NCI-H146 (cell line): ENCODE measurements at places on chromosomes 16 and 17.
A peak's percentile ranks its signal among the peaks of the same experiment; 100 is the strongest.

GRCh38 chr17:15969463-15969862 lies 24.5 kb downstream of the ADORA2B start:
- DNase-seq = no peak

DNA sequence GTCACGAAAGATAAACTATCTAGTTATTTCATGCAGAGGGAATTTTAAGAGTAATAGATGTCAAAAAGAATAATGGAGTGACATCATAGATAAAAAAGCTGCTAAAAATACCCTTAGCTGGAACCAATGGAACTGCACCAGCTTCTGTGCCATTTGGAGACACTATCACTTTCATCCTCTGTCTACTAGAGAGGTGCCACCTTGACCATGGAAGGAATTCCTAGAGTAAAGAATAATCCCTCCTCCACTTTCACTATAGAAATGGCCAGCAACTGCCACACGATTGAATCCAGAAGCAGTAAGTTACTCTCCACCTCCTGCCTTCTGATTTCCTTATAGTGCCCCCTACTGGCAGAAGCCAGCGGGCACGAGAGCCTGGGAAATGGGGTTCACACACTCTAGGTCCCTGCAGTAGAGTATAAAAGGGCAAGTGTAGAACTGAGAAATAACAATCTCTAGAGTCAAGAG lies 2.8 kb upstream of the ALDH3A2 start:
- DNase-seq = peak; percentile 3

DNA sequence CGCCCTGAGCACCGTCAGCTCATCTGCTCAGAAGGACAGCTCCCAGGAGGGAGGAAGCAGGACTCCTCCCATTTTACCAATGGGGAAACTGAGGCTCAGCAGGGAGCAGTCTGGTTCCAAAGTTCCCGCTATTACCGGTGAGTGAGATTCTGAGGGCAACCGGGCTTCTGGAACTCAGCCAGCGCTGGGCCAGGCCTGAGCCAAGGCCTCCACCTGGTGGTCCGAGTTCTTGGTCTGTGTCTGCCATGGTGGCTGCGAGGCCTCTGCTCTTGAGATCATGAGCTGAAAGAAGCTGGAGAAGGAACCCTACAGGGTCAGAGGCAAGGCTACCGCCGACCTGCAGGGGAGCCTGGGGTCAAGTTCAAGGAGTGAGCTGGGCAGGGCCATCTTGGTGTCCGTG lies 110.8 kb upstream of the GSE1 start:
- no peak for DNase-seq

- no peak for DNase-seq
These were observed 47.4 kb upstream of the CDYL2 start for GRCh38 chr16:80851831-80852230.

GRCh38 chr17:17196776-17197175 lies 9.4 kb downstream of the PLD6 start:
- no peak for DNase-seq

GRCh38 chr17:51721730-51722129 lies 436.8 kb downstream of the CA10 start:
- DNase-seq = no peak

- no peak for DNase-seq
These were observed 16.2 kb upstream of the CD300E start for GRCh38 chr17:74639704-74640151.

DNA sequence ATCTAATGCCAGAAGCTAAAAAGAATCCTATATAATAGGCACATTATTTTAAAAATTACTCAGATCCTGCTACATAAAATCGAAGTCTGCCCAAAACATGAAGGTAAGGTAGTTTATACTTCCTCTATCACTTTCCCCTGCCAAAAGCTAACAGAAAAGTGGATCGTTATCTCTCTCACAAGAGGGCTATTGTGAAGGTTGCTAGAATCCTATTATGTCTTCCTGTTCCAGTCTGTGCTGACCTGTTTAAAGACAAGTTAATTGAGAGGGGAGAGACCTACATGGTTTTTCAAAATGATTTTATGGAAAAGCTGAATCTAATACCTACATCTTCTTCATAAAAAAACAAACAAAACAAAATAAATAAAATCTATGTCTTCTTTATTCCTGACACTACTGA lies 1410.9 kb upstream of the CDH8 start:
- DNase-seq = peak; percentile 86

DNA sequence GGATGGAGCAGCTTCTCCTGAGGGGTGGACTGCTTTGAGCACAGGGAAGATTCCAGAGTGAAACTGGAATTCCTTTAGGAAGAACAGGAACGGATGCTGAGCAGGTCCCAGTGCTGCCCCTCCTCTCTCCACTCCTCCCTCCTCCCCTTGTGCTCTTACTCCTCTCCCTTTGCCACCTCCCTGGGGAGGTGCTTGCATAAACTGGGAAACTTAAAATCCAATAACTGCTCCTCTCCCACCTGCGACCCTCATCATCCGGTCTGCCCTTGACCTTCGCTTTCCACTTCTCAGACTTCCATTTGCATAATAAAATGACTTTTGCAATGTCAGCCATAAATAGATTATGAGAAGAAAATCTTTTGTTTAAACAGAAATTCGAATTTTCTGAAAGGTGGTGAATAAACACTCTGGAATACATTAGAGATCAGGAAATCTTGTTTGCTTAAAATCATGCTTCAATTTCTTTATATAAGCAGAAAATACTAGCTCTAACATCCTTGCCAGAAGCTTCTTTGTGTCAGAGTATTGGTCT lies 23.7 kb downstream of the HSBP1 start:
- no peak for DNase-seq

GRCh38 chr17:39800540-39800939 lies 62.8 kb downstream of the GRB7 start:
- no peak for DNase-seq

DNA sequence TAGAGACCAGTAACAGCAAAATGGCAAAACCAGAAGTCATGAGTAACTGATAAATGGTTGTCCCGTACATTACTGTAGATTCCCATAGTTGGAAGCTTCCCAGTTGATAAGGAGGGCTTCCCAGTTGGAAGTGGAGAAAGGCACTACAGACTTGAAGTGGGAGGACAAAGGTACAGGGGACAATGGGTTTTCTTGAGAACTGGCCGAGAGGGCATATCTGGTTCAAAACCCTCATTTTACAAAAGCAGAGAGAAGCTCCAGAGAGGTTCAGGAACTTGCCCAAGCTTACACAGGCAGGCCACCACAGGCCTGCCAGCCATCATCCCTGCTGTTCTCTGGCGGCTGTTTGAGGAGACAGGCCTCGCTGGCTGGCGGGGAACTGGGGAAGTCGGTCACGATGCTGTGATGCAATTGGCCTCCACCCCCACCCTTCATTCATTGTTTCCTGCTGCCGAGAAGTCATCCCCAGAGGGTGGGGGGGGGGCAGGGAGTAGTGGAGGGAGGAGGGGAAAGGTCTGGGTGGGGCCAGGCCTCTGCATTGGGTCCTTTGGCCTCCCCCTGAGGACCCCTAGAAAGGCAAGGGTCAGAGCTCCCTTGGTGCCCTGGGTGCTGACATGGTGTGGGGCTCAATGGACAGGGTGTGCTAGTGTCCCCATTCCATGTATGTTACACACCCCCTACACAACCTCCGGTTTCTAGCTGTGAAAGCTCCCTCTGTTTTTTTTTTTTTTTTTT lies 3.0 kb downstream of the UBALD2 start:
- no peak for DNase-seq

DNA sequence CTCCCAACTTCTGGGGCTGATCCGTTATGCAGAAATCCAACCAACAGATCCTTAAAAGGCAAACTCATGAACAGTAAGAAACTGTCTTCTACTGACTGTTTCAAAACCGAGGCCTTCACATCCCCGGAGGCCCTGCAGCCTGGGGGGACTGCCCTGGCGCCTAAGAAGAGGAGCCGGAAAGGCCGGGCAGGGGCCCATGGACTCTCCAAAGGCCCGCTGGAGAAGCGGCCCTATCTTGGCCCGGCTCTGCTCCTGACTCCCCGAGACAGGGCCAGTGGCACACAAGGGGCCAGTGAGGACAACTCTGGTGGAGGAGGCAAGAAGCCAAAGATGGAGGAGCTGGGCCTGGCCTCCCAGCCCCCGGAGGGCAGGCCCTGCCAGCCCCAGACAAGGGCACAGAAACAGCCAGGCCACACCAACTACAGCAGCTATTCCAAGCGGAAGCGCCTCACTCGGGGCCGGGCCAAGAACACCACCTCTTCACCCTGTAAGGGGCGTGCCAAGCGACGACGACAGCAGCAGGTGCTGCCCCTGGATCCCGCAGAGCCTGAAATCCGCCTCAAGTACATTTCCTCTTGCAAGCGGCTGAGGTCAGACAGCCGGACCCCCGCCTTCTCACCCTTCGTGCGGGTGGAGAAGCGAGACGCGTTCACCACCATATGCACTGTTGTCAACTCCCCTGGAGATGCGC lies 39.5 kb downstream of the SREBF1 start:
- DNase-seq = no peak

- DNase-seq = no peak
These were observed 109.4 kb downstream of the AMFR start for GRCh38 chr16:56315955-56316354.

GRCh38 chr17:48757524-48757961 lies 29.0 kb upstream of the HOXB13 start:
- DNase-seq = no peak

GRCh38 chr16:81451753-81452680 lies 7.4 kb downstream of the CMIP start:
- no peak for DNase-seq

GRCh38 chr17:48795444-48796162 lies 21.4 kb downstream of the TTLL6 start:
- DNase-seq = no peak

GRCh38 chr17:64994781-64995538 lies 61.6 kb downstream of the GNA13 start:
- DNase-seq = no peak

DNA sequence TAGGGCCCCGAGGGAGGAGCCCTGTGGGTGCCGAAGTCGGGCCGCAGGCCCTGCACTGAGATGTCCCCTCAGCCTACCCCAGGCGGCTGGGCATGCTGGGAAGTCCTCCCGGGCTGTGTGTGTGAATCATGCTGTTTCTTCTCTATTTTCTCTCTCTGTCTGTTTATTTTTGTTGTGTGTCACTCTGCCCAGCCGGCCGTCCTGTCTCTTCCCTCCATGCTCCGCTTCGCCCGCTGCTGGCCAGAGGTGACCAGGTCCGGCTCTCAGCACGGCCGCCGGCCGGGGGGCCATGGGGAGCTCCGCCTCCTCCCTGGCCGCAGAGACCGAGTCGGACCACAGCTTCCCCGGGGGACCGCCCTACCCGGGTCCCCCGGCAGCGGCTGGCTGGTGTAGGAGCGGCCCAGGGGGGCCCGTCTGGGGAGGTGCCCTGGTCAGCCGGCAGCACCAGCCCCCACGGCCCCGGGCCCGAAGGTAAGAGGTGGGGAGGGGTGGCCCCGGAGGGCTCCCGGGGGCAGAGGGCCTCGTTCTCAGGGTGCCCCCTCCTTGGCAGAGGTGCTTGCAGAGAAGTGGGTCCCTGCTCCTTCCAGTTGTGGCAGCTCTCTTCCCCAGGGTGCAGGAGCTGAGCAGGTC lies 12.5 kb downstream of the CAPN15 start:
- no peak for DNase-seq

DNA sequence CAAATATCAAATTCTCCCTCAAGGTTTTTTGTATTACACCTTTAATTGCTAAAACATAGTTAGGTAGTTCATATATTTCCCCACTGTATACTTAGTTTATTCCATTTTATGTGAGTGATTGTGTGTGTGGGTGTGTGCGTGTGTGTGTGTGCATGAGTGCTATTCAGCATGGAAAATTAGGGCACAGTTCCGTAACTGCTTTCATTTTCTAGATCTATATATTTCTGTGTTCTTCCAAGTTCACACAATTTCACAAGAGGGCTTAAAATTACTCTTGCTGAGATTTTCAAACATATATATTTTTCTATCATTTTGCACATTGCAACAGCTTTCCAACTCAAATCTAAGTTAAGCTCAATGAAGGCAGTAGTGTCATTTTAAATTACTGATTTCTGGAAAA lies 782.9 kb upstream of the SOX9 start:
- DNase-seq = no peak

- DNase-seq = no peak
These were observed 197.2 kb downstream of the FOXL1 start for GRCh38 chr16:86775511-86775921.

GRCh38 chr17:48628649-48629410 lies 2.7 kb upstream of the HOXB9 start:
- DNase-seq = no peak

DNA sequence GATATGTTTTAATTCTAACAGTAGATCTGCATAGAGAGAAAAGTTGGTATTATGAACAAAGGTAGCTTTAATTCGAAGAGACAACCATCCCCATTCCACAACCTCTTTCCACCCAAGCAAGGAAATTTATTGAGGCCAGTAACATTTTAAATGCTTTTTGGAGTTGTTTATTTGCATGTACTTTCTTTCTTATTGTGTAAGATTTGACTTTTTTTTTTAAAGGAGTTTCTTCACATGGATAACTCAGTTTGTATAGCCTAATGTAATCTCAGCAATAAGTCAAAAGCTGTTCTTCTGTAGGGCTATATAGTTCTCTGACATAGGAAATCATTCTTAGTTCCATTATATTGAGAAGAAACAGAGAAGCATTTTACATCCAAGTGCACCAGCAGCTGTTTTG lies 163.3 kb downstream of the PRKCA start:
- DNase-seq = no peak

DNA sequence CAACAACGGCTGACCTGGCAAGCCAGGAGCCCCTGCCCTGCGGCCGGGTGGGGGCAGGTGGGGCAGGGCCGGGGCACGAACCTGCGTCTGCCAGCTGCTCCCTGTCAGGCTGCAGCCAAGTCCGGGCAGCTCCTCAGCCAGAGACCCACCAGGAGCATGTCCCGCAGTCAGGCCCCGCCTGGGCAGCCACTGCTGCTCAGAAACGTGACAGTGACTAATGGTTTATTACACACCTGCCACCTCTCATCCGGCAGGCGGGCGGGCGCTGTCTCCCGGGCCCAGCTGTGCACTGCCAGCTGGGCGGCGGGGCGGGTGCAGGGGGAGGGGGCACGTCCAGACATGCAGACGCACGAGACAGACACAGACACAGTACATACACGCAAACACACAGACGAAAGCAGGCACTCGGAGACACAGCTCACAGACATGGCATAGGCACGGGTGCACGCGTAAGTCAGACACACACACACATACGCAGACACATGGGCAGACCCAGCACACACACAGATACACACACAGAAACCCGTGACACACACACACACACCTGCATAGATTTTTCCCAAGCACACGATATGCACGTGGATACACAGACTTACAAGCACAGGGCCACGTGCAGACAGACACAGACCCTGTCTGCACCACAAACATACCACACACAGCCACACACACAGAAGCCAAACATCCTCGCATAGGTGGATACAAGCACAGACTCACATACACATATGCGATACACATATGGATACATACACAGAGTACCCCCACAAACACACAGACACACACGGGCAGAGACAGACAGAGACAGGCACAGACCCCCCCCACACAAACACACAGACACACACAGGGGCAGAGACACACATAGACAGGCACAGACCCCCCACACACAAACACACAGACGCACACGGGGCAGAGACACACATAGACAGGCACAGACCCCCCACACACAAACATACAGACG lies 248.3 kb upstream of the CIBAR2 start:
- DNase-seq = peak; percentile 92

DNA sequence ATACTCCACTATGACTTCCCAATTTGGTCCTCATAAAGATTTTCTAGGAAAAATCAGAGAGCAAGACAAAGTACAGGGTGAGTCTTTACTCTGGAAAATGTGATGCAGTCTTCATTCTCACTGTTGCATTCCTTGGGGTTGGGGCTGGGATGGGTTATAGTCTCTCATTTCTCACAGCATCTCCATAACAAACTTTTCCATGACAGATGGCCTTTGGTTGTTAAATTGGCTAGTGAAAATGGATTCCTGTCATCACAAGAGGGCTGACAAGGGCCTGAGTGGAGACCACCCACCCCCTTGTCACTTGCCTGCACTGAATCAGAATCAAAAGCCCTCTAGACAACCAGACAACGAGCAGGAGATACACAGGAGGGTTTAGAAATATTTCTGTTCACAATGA lies 174.6 kb downstream of the AATF start:
- DNase-seq = no peak
